ENCODE measurements at places on chromosomes 2 and 18. TPM values are rescaled to one million over a fixed set of nuclear protein-coding genes. Genes with fewer than 3 reads are reported as not detected.

TMEM247 gene
- not detected for total RNA-seq

LRRTM1 gene
- total RNA-seq, result not detected

SLC19A3 gene
- total RNA-seq, result 4.5 TPM

CYB5A gene
- 109 TPM for total RNA-seq

CSRNP3 gene
- 0.41 TPM for total RNA-seq

CAVIN2 gene
- 2.5 TPM for total RNA-seq

DNAJC10 gene
- 167 TPM for total RNA-seq

IL1F10 gene
- not detected for total RNA-seq

MALL gene
- 32.4 TPM for total RNA-seq
